Left ventricle myocardium superior (tissue), 1 donor: ENCODE measurements at places on chromosomes 1 and 21. TPM values are rescaled to one million over a fixed set of nuclear protein-coding genes. Genes with fewer than 3 reads are reported as not detected.

RAB25 gene
- total RNA-seq = not detected

OR10T2 gene
- not detected for total RNA-seq

VAV3 gene
- 2.1 TPM for total RNA-seq

KCNK2 gene
- not detected for total RNA-seq

CFHR4 gene
- total RNA-seq = not detected

ITLN2 gene
- total RNA-seq = not detected

GLIS1 gene
- not detected for total RNA-seq

CASZ1 gene
- 57.8 TPM for total RNA-seq

KANK4 gene
- total RNA-seq = 0.25 TPM
